ENCODE measurements at places on chromosomes 2 and 18.

DNA sequence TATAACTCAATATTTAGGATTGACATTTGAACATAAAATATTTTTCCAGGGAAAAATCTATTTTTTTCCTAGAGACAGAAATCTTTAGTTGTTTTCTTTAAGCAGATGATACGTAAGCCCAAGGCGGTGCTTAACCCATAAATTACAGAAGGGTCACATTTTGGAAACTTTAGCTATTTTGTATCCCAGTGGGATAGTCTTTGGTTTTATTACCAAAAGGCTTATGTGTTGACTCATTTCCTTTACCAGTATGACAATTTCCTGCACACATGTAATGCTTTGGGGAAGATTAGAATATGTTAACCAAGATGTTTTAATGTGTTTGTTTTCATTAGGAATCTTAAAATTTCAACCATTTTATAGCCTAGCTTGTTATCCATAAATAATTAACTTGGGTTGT is 24.8 kb downstream of the DYNC1I2 start:
- no peak for DNase-seq

- no peak for DNase-seq
Measured at GRCh38 chr2:189954989-189955388, 107.5 kb downstream of the MSTN start.

DNA sequence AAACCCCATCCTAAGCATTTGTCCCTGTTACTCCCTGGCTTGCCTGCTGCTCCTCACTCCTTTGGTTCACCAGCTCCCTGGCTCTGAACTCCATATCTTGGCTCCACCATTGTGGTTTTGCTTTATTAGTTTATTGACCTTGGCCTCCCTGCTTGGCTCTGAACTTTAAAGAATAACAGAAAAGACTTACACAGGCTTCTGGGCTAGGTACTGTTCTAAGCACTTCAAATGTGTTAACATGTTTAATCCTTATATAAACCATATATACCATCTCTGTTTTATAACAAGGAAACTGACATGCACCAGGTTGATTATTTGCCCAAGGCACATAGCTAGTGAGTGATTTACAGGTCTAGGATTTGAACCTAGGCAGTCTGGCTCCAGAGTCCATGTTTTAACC is 149.7 kb upstream of the CAPN13 start:
- no peak for DNase-seq

- DNase-seq: no peak
Measured at GRCh38 chr18:32072321-32072720, 19.4 kb upstream of the RNF138 start.

GRCh38 chr2:241417626-241418025 is 61.5 kb downstream of the FARP2 start:
- DNase-seq: no peak

GRCh38 chr2:26619521-26619951 is 21.6 kb downstream of the CIB4 start:
- no peak for DNase-seq

- no peak for DNase-seq
Measured at GRCh38 chr2:132549935-132550670, 119.9 kb downstream of the LYPD1 start.

DNA sequence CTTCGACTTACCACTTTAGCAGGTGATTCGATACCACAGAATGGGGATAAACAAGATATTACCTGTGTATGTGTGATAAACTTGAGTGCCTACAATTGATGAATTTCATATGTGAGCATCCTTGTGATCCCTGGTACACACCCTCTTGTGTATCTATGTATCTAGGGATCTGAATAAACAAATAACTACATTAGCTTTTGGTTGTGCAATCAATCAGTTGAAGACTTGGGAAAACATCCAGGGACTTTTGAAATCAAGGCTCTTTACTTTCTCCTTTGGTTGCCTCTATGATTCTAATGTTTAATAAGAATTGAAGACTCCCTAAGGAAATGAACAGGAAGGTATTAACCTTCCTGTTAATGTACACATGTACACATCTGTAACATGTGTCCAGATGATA is 97.3 kb upstream of the DCC start:
- DNase-seq: no peak

DNA sequence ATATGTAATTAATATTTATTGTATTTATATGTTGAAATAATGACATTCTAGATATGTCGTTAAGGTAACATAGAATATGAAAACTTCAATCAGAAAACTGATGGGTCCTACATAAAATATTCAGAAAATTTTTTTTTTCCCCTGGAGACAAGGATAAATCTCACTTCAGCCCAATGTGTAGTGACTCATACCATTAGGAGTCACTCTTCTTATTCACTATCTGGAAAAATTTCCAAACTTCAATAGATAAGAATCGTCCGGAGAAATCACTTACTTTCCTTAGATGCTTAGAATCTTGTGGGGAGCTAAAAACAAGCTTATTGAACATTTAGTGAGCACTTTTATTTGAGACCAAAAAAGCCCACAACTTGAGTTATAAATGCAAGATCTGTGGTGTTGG is 4.6 kb downstream of the SERPINB13 start:
- DNase-seq: no peak

DNA sequence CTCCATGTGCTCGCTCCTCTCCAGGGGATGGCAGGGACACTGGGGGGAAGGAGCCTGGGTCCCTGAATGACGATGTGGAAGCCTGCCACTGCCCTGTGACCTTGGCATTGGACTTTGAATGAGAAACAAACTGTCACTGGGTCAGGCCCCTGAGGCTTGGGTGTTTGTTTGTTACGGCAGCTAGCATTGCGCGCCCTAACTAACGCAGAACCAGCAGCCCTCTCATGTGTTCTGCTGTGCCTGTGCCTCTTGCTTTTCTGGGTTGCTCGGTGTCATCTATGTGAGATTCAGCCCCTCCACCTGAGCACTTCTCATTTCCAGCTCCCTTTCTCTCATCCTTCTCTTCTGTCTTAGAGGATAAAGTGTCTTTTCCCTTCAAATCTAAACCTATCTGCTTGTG is 23.6 kb upstream of the INHBB start:
- DNase-seq: no peak

- peak; percentile 61 for DNase-seq
Measured at GRCh38 chr2:172972005-172972619, 103.5 kb upstream of the MAP3K20 start.

- DNase-seq: no peak
Measured at GRCh38 chr2:100194951-100195350, 52.6 kb upstream of the AFF3 start.

- no peak for DNase-seq
Measured at GRCh38 chr2:82665691-82666090, 1793.4 kb downstream of the SUCLG1 start.

- DNase-seq: no peak
Measured at GRCh38 chr2:424306-425171, 136.6 kb upstream of the ALKAL2 start.

DNA sequence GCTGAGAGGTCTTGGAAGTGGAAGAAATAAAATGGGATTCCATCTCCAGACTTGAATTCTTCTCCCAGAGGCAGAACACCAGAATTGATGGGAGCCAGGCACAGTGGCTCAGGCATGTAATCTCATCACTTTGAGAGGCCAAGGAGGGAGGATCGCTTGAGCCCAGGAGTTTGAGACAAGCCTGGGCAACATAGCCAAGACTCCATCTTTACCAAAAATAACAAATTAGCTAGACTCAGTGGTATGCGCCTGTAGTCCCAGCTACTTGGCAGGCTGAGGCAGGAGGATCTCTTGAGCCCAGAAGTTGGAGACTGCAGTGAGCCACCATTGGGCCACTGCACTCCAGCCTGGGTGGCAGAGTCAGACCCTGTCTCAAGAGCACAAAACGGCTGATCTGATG is 144.3 kb downstream of the C1D start:
- DNase-seq: no peak

DNA sequence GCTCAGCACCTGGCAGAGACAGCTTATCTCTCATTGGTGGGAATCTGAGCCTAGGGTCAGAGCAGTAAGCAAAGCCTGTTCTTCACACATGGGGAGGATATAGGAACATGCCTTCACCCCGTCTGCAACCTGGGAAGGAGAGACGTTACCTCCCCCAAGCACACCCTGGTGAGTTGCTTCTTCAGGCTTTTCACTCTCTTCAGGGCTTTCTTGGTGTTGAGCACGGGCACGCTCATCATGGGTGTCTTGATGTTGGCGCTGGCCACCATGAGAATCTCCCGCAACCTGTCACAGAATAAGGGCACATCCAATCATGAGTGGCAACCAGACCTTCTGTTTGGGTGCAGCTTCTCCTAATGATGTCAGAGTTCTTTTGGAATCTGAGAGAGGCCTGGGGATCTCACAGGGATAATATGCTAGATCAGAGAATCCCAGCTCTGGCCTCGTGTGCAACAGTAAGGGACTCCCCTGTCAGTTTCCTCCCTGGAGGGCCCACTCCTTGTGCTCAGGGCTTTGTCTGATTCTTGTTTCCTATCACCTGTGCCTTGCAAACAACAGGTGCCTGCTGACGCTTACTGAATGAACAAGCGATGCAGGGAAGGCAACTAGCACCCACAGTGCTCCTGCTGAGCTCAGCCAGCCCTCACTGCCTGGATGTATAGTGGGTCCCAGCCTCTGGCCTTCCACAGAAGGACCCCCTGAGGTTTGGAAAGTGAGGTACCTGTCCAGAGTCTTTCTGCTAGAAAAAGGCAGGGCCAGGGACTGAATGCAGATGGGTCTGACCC is 66.3 kb downstream of the POLR1A start:
- DNase-seq: no peak

DNA sequence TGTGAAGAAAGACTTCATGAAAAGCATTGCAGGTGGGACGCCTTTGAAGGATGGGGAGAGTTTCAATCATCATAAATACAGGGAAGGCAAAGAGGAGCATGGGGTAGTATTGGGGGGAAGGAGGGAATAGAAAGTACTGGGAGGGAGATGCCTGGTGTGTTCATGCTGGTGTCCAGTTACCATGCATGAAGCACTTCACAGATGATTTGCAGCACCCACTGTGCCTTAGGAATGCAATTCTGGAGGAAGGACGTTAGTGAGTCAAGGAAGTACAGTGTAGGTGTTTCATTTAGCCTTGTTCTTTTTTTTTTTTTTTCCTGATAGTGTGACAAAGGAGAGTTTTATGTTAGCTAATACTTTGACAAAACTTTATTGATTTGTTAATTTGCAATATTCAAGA is 36.8 kb downstream of the ADAM23 start:
- DNase-seq: no peak

GRCh38 chr2:108640731-108641130 is 78.6 kb upstream of the RANBP2 start:
- DNase-seq: no peak

DNA sequence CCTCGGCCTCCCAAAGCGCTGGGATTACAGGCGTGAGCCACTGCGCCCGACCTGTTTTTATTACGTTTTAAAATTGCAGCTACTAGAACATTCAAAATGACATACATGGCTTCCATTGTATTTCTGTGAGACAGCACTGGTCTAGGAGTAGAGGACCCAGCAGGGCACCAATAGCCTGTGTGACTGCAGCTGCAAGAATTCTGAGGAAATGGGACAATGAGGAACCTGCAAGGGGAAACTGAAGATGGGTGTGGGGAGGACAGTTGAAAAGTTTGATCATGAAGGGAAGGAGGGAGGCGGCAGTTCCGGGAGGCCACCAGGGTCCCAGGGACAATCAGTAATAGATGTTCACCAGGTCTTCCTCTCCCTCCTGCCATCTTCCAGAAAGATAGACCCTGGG is 13.9 kb upstream of the DNPEP start:
- DNase-seq: no peak

- DNase-seq: no peak
Measured at GRCh38 chr2:105934467-105934866, 189.8 kb downstream of the NCK2 start.

GRCh38 chr2:106270471-106270891 is 76.4 kb upstream of the UXS1 start:
- no peak for DNase-seq

- DNase-seq: no peak
Measured at GRCh38 chr2:173149491-173149890, 73.8 kb downstream of the MAP3K20 start.

GRCh38 chr2:136332436-136333095 is 214.6 kb upstream of the CXCR4 start:
- DNase-seq: no peak

DNA sequence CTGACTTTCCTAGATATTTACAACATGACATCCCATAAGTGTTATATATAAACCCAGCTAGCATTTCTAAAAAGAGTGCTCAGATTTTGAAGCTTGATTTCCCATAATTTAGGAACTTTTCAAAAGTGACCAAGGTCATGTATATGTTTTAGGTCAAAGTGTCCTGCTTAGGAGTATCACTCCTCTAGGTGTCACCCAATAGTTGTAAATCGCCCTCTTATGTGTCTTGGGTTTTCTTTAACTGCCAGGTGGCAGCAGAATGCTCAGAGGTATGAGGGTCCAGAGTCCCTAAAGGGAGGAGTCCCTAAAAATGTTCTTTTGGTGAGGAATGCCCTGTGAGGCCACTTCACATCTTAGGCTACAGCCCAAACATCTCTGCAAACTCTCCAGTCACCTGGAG is 358.3 kb downstream of the CELF4 start:
- no peak for DNase-seq

- no peak for DNase-seq
Measured at GRCh38 chr2:159034713-159035112, 66.3 kb downstream of the TANC1 start.

DNA sequence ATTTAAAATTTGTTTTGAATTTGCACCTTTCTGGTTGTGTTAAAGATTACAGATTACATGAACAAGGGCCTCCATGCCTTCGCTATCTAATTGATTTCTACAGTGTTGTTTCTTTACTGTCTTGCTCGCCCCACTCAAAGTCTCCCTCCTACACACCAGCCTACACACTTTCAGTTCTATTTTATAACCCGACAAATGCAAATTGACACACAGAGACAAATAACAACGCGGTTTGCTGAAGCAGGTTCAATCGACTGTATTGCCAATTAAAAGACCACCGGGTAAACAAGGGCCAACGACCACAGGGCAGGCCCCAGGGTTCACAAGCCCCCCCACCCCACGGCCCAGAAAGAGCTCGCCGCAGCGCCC is 869 bp downstream of the STARD7 start:
- no peak for DNase-seq

- no peak for DNase-seq
Measured at GRCh38 chr2:171447675-171448074, 13.6 kb downstream of the DCAF17 start.

DNA sequence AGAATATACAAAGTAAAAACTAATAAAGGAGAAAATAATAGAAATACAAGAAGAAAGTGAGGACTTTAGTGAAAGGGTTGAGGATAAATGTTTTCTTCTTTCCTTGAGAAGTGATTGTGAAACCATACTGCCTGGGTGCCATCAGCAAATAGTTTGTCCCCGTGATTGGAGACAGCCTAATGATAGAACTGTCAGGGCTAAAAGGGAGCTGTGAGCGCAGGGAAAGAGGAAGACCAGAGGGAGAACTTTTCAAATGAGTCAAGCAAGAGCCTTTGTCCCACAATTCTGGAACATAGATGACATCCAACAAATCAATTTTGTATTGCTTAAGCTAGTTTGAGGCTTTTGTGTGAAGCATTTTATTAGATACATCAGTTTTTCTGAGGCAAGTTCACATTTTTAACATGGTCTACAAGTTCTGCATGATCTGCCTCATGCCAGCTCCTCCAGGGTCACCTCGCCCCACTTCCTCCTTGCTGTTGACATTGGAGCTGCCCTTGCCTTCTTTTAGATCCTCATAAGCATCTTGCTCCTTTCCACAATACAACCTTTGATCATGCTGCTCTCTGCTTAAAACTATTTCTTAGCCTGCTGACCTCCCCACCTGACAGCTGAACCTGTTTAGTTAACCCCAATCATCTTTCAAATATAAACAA is 213.4 kb upstream of the REG3G start:
- DNase-seq: no peak
